DMS 273 treated with DMSO at 0.1 percent for 48 hours (cell line): ENCODE measurements at places on chromosomes 12 and 14.

DNA sequence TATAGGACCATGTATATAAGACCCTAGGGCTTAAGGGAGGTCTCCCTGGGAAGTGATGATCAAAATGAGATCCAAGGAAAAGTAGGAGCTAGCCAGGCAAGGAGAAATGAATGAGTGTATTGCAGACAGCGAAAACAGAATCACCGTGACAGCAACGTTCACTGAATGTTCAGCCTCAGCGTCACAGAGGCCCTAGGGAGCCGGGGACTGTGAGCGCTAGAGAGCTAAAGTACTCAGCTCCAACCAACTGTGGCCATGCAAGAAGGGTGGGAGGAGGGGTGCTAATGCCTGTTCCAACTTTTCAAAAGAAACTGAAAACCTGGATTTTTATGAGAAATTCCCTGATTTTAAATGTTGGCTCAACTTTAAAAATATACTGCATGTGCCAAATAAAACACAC, 105.5 kb upstream of the CCND2 start:
- DNase-seq = no peak

- no peak for DNase-seq
These were observed 234.7 kb downstream of the CCDC91 start for GRCh38 chr12:28424965-28425364.

DNA sequence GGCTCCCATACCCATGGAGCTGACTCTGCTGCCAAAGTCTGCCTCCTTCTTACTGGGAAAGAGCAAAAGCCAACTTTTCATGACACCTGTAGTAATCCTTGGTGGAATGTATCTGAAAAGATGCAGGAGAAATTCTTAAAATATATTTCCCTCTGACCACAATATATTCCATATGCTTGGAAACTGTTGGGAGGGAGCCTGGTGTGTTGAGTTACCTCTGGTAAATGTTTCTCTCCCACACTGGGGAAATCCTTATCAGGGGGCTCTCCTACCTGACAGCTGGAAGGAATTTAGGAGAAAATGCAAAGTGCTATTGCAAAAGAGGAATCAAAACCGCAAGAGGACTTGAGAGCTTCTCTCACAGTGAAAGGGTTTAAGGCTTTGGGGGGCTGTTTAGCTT, 139.4 kb downstream of the TBX5 start:
- DNase-seq = no peak

GRCh38 chr14:100148837-100149731, 10.4 kb downstream of the DEGS2 start:
- DNase-seq = no peak

DNA sequence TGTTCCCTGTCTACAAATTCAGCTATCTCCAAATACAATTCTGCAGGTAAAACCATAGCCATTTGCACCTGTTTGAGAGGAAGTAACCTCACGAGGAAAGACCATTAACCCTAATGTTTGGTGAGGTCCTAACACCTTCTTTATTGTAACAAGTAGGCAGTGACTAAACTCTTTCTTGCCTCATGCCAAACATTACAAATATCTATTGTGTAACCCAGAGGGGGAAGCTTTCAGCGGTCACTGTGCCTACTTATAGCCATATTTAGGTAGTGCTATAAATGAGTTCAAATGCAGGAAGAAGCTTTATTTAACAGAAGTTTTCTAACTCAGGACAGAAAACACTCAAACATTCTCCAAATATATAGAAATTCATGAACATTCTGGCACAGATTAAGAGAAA, 252.7 kb downstream of the LRFN5 start:
- DNase-seq = no peak

DNA sequence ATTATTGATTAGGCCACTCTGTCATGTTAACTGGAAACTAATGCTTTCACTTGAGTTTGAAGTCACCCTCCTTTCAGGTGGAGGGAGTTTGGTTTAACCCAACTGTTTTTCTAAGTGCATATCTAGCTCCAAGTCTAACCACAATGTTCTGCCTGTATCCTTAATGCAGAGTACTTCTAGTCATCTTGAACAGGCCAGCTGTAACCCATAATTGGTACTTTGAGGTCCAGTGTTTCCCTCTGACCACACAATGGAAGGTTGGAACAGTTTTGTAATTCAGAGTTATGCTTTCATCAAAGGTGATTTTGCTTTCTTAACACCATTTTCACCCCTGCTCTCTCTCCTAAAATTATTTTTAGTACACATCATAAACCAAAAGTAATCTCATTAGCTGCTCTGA, 237.2 kb upstream of the DCN start:
- no peak for DNase-seq

DNA sequence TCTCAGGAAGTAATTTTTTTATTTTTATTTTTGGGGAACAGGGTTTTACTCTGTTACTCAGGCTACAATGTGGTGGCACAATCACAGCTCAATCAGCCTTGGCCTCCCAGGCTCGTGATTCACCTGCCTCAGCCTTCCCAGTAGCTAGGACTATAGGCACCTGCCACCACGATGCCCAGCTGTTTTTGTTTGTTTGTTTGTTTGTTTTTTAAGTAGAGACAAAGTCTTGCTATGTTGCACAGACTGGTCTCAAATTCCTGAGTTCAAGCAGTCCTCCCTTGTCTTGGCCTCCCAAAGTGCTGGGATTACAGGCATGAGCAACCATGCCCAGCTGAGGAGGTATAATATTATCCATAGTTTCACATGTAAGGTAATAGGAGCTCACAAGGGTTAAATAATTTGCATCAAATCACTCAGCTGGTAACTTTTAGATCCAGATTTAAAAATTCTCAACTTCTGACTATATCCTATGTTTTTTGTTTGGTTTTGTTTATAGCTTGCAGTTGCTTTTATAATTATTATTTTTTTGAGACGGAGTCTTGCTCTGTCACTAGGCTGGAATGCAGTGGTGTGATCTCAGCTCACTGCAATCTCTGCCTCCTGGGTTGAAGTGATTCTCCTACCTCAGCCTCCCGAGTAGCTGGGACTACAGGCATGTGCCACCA, 629.3 kb downstream of the DIO2 start:
- no peak for DNase-seq

DNA sequence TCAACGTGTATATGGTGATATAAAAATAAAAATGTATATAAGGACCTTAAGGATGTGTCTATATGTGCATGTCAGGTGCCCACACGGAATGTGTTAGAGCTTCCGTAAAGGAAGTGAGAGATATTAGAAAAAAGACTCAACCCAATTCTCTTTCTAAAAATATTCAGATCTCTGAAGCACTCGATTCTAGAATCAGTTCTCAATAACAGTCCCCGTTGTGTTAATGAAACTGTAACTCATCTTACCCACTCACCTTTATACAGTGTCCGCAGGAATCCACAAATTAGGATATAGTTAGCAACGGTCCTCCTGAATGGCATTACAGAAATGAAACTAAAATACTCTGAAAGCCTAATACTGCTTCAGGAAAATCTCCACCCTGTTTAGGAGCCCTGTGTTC, 29.3 kb downstream of the GRIN2B start:
- no peak for DNase-seq

DNA sequence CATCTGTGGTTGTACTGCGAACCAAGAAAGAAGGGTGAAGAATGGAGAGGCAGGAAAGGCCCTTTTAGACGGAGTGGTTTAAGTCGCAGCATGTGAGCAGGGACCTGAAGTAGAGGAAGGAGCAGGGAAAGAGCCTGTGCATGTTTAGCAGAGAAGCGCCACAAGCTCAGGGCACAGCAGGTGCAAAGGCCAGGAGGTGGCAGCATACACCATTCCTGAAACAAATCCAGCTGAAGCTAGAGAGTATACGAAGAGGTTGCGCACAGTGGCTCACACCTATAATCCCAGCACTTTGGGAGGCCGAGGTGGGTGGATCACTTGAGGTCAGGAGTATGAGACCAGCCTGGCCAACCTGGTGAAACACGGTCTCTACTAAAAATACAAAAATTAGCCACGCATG, 49.9 kb downstream of the HELB start:
- DNase-seq = no peak

DNA sequence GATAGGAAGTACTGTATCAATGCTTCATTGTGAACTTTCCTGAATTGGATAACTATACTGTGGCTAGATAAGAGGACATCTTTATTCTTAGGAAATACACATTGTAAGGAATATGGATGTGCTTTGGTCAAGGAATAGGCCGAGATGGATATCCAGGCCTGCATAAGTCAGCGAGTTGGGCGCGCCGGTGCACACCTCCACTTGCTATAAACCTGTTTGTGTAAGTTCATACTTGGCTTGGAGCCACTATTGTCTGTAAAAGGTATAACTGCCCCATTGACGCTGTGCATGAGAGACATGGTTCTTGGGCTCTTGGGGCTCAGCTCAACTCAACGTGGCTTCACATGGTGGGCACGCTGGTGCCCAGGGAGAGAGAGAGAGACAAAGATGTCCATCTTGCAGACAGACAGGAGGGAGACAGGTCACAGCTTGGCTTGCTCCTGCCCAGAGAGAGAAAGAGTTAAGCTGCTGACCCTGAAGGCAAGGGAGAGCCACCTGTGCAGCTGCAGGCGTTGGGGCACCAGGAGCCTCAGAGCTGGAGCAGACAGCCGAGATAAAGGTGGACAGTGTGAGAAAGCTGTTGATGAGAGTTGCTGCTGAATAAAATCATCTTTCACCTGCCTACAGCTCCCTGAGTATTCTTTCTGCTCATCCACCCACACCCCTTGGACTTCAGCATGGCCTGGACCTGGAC, 34.1 kb upstream of the COCH start:
- no peak for DNase-seq

GRCh38 chr14:48304729-48305128, 629.3 kb upstream of the MDGA2 start:
- DNase-seq = no peak

DNA sequence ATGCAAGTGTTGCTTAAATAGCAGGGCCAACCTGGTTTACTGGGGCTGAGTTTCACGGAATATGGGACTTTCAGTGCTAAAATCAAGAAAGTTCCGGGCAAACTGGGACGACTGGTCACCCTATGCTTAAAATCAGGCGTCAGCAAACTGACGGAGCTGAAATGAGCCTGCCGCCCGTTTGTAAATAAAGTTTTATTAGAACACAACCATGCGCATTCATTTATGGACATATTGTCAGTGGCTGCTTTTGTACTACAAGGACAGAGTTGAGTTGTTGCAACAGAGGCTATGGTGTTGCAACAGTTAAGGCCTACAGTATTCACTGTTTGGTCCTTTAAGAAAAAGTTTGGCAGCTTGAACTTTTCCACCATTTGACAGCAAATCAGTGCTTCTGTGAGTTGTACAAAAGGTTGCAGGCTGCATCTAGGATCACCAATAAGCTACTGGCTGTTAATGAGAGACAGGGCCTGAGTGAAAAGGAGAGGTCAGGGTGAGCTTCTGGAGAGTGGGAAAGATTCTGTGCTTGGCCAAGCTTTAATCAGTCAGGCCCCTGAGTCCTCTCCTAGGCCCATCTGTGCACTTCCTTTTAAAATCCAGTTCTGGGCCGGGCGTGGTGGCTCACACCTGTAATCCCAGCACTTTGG, 13.3 kb downstream of the SELPLG start:
- no peak for DNase-seq

DNA sequence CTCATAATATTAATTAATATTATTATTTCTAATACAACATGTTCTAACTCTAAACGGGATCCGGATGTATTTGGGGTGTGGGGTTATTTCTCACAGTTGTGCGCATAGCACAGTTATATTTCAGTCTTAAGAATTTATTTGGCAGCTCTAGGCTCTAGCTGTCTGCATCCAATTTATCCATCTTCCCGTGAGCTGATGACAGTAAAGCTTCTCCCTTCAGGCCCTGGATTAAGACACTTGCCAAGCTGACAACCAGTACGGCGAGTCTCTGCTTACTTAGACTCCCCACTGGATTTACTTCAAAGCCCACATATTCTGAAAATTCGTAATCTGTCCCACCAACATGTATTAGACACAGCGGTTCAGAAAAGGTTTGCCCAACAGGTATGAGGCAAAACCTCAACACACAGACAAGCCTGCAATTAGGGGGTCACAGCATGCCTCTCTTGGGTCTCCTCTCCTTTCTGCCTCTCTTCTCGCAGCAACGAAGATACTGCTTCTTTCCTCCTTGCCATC, 232.9 kb upstream of the TMTC1 start:
- no peak for DNase-seq

GRCh38 chr12:123232472-123232806, 502 bp downstream of the MPHOSPH9 start:
- DNase-seq = no peak
